ENCODE measurements at places on chromosomes 4 and X.

GRCh38 chr4:120829113-120829831 lies 93.3 kb downstream of the PRDM5 start:
- no peak for DNase-seq

GRCh38 chr4:7191546-7192251 lies 639 bp upstream of the SORCS2 start:
- no peak for DNase-seq

- no peak for DNase-seq
Observed at GRCh38 chr4:60400593-60400992, 799.5 kb upstream of the ADGRL3 start.

DNA sequence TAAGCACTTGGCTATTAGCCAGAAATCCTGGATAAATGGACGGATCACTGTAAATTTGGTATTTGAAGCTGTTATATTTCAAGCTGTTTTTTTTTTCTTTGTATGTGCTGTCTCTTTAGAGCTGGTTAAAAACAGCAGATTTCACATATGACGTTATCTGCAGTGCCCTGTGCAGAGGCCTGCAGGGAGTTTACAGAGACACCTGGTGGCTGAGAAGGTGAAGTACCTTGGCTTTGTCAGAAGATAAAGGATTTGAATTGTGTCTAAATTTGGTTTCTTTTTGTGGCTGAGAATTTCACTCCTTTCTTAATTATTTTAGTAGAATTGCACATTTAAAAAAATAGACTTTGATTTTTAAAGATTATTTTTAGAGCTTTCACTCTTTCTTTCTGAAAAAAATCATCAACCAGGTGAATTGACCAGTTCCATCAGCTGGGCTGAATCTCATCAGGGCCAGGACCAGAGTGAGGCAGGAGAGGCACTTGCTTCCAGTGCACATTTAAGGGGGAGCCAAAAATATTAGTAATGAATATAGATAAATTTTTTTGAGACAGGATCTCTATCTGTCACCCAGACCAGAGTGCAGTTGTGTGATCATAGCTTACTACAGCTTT lies 9.6 kb upstream of the CHRNA9 start:
- peak; percentile 85 for DNase-seq

DNA sequence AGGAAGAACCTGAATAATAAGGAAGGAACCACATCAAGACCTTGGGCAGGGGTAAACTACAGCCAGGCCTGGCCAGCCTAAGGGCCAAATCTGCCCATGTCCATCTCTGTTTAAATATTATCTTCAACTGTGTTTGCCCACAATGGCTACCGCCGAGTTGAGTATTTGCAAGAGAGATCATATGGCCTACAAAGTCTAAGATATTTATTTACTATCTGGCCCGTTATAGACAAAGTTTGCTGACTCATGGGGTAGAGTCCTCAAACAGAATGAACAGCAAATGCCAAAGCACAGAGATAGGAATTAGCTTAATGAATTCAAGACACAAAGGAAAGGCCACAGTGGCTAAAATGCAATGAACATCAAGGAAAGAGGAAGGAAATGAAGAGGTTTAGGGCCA lies 44.8 kb downstream of the RPS6KA3 start:
- no peak for DNase-seq

GRCh38 chrX:120264341-120264740 lies 13.7 kb downstream of the ZBTB33 start:
- DNase-seq = no peak

DNA sequence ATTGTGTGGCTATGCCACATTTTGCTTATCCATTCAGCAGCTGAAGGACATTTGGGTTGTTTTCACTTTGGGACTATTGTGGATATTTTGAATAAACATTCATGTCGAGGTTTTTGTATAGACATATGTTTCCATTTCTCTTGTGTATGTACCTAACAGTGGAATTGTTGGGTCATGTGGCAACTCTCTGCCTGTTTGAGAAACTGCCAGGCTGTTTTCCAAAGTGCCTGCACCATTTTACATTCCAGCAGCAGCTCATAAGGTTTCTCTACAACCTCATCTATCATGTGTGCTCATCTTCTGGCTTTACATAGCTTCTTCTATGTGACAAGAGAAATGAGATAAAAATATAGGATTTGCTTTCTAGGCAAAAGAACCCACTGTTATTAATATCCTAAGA lies 29.5 kb upstream of the TSPAN5 start:
- DNase-seq = no peak

GRCh38 chrX:133745349-133745748 lies 240.0 kb downstream of the GPC3 start:
- DNase-seq = peak; percentile 23

DNA sequence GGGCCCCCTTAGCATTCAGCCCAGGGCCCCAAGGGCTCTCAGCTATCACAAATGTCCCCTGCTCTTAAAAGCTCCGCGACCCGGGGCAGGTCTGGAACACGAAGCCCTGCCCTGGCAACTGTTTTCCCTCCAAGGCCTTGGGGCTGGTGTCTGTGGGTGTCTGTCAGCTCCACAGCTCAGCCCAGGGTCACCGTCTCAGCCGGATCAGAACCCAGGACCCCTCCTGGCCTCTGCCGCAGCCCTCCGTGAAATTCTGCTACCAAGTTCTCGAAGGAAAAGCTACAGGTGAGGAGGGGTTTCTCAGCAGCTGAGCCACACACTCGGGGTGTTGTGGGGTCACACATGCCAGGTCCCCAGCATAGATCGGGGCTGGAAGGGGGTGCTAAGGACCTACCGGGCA lies 61.2 kb downstream of the ACOX3 start:
- DNase-seq = no peak

DNA sequence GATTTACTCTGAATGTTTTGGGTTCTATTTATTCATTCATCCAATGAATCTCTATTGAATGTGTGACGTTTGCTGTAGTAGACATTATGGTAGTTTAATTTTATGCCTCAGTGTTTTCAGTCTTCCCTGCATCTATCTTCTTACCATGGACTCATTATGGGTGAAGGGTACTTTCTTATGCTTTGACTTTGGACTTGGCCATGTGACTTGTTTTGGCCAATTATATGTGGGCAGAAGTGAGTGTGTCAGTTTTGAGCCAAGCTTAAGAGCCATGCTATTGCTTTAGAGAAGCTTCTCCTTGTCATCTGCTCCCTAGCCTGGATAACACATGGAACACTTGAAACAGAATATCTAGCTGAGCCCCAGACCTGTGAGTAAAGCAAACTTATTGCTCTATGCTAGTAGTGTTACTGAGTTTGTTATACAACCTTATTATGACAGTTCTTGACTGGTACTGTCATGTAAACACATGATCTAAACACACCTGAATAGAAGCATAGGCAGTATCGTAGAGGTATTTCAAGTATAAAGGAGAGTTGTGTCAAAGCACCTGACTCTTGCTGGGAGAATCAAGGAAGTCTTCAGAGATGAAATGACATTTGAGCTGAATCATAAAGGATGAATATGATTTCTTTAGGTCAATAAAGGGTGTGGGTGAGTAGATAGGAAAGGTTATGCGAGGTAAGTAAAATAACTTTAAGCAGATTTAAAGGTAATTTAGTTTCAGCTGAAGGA lies 128.4 kb downstream of the NAA11 start:
- no peak for DNase-seq

GRCh38 chrX:26783512-26784225 lies 567.7 kb downstream of the MAGEB5 start:
- no peak for DNase-seq

- DNase-seq = no peak
Observed at GRCh38 chrX:128650326-128650725, 598.1 kb upstream of the ACTRT1 start.

GRCh38 chr4:119733431-119733830 lies 104.8 kb upstream of the PDE5A start:
- DNase-seq = no peak

DNA sequence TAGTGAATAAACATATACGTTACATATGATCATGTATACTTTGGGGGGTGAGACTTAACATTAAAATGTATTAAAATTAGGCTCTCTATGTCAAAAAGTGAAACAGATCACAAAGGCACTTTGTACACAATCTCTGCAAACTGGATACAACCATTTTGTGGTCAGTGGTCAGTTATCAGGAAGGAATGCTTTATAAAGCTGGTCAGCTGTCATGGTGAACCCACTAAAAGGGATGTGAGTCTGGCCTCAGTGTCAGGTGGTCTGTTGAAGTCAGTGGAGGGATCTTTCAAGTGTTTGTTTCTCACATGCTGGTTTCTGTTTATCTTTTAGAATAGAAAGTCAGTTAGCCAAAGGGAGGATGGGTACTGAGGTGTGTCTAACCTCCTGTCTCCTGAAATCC lies 875.5 kb upstream of the INTU start:
- no peak for DNase-seq

GRCh38 chrX:153669174-153669890 lies 4.3 kb downstream of the PNCK start:
- peak; percentile 42 for DNase-seq

DNA sequence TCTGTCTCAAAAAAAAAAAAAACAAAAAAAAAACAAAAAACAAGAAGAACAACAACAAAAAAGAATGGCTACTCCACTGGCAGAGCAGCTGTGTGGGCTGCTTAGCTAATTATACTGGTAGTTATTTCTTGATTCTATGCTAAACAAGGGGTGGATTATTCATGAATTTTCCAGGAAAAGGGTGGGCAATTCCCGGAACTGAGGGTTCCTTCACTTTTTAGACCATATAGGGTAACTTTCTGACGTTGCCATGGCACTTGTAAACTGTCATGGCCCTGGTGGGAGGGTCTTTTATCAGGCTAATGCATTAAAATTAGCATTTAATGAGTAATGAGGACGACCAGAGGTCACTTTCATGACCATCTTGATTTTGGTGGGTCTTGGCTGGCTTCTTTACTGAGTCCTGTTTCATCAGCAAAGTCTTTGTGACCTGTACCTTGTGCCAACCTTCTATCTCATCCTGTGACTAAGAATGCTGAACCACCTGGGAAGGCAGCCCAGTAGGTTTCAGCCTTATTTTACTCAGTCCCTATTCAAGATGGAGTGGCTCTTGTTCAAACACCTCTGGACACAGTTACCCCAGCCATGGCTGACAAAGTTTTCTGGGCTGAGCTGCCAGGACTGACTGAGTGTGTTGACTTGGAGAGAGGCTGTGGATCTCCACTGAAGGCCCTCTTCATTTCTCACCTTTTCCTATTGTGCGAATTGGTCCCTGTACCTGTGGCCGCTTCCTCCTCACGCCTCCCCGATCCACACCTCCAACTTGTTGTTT lies 1.3 kb upstream of the OCIAD2 start:
- no peak for DNase-seq

DNA sequence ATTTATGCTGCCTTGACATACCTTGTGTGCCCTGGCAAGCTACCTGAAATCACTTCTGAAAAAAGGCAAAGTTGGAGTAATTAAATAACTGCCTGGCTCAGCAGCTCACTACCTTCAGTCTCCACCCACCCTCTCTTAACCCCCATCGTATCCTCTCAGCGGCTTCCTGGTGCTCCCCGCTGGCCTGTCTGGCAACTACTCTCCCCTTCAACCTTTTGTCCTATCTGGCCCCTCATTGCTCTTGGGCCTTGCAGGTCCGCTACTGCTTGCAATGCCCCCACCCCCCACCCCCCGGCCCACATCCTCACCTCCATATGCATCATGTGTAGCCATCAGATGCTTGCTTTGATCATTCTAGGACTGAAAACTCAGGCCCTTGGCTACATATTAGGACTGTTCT lies 34.5 kb downstream of the PRPS1 start:
- no peak for DNase-seq

GRCh38 chr4:150385606-150386005 lies 196.3 kb upstream of the MAB21L2 start:
- DNase-seq = no peak

DNA sequence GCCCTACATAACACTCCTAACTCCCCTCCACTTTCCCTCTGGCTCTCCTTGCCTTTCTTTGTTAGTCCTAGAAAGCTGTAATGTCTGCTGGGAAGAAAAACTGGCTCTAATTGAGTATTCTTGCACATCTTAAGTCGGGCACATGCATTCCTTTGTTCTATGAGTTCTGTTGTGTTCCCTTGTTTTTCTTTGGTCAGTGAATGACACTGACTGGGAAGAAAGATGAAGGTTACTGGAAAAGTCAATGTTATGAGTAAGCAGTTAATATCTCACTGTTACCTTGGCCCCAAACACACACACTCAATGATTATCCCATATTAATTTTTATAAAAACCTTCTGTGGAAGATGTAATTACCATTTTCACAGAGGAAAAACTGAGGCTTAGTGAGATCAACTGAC lies 215.9 kb downstream of the SOWAHB start:
- no peak for DNase-seq

GRCh38 chrX:69429339-69430015 lies 74.6 kb upstream of the NALF2 start:
- DNase-seq = no peak

DNA sequence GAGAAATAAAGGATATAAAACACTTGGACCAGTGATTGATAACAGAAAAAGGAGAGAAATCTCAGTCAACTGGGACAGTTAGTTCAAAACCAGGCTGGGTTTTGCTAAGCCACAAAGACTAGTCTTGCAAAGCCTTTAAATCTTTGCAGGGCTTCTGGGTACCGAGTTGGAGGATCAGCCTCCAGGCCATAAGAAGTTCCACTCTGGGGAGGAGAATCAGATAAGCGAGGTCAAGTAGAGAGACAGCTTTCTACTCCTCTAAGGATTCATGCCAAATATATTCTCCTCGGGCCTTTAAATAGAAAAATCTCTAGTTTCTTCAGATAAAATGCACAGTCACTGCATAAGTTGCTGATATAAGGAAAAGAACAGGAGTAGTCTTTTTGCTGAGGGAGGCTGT lies 92.7 kb downstream of the MFAP3L start:
- DNase-seq = no peak

- DNase-seq = no peak
Observed at GRCh38 chrX:38803243-38803587, 2.0 kb downstream of the MID1IP1 start.

- DNase-seq = no peak
Observed at GRCh38 chr4:60683357-60683756, 516.8 kb upstream of the ADGRL3 start.

DNA sequence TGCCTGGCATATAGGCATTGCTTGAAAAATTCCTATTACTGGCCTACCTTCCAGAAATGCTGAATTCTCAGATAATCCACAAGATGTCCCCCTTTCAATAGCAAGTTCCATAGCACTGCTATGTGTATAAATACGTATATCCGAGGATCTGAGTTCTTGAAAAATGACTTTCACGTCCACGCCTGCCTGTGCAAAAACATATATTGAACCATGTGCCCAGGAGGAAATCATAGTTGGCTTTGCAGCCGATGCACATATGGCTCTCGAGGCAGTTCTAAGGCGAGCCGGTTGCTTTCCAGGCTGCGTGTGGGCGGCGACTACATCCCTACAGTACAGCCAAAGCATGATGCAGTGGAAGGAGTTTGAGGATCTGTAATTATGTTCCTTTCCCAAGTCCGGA lies 55.4 kb upstream of the ESX1 start:
- no peak for DNase-seq
